ENCODE measurements at places on chromosomes 6 and 20.

- no peak for DNase-seq
Measured at GRCh38 chr6:153804755-153805330, 234.2 kb upstream of the OPRM1 start.

DNA sequence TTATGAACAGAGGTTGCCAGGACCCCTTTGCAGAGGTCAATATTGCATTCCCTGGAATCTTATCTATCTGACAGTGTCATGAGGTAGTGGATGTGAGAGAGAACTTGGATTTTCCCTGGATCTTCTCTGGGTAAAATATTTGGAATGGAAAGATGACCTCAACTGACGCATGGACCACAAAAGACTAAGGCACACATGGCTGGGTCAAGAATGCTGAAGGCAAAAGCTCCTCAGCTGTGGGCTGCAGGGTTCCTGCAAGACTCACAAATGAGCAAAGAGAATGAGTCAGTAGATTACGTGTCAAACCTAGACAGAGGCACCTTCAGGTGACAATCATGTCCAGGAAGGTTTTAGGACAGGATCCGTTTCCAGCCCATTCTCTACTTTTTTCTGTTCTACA is 484.0 kb downstream of the C6orf118 start:
- no peak for DNase-seq

GRCh38 chr6:166952567-166953486 is 3.5 kb downstream of the RNASET2 start:
- no peak for DNase-seq

DNA sequence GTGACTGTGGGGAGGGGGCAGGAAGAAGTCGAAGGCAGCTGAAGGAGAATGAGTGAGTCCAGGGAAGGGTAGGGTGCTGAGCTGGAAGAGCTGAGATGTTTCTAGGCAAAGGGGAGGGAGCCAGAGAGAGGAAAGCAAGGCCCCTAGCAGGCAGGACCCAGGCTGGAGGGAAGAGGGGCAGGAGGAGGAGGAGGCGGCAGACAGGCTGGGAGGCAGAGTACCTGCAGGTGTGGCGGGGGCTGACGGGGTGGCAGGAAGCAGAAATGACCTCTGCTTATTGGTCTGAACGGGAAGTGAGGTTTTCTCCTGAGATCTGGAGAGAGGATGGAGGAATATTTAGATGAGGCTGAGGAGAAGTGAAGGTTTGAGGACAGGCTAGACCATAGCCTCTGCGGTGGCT is 10.7 kb upstream of the EMILIN3 start:
- no peak for DNase-seq

DNA sequence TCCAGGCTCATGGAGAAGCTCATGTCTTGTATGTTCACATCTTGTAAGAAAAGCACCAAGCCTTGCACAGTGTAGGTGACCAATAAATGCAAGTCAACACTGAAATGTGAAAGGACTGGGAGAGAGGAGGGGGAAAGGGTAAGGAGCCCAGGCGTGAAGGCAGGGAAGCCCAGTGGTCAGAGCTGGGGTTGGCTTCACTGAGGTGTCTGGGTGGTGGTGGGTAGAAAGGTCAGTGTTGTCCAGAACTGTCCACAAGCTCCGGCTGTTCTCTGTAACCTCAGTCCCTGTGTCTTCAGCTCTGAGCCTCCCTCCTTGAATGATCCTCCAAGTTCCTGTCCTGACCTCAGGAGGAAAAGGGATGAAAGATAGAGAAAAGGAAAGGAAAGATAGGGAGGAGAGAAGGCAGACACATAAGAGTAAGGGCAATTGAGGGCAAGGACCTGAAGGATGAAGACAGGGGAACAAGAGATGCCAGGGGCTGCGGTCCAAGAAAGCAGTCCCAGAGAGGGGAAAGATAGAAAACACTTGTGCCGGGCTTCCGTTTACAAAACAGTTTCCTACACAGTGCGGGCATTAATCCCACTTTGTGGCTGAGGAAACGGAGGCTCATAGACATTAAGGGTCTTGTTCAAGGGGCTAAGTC is 2.4 kb upstream of the TNXB start:
- DNase-seq, result no peak

DNA sequence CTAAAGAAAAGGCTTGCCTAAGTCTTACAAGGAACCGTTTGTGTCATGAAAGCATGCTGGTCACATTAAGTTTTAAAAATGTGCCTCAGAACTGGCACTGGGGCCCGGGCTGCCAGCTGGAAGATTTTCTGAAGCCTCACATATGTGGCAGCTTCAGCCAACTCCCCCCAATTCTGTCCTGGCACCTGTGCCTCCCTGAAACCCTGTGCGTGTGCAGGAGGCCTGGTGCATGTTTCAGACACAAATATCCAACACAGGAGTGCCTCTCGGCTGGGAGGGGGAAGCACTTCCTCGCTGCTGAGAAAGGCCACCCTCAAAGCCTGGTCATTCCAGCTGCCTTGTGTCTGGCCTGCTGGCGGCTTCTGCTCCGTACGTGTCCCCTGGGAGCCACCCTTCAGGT is 188.5 kb upstream of the SNX9 start:
- DNase-seq, result no peak

DNA sequence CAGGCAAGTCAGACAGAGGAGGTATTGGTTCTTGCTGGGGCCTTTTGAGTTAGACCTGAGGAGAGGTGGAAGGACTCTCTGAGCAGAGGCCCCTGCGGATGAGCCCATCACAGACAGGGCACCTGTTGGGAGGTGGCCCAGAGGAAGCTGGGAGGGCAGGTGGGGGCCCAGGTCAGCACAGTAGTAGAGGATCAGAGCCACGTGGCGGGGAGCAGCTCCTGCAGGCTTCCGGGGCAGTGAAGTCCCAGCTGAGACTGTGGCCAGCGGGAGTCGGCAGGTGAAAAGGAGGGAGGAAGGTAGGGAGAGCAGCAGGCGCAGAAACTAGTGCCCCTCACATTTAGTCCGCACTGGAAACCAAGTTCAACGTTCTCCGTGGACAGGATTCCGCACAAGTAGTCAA is 61.8 kb downstream of the RSPH3 start:
- DNase-seq, result no peak

GRCh38 chr6:148423601-148424270 is 81.1 kb downstream of the SASH1 start:
- DNase-seq, result no peak

GRCh38 chr6:15672818-15673217 is 10.0 kb upstream of the DTNBP1 start:
- no peak for DNase-seq

GRCh38 chr20:37977338-37977737 is 55.9 kb downstream of the TTI1 start:
- DNase-seq, result no peak

DNA sequence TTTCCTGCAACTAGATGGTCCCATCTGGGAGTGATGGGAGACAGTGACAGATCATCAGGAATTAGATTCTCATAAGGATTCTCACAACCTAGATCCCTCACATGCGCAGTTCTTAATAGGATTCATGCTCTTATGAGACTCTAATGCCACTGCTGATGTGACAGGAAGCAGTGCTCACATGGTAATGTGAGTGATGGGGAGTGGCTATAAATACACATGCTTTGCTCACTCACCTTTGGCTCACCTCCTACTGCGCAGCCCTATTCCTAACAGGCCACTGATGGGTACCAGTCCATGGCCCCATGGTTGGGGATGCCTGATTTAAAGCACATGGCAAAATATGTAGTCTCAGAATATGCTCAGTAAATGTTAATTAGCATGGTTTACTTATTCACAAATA is 80.6 kb upstream of the MBOAT1 start:
- DNase-seq, result no peak

- no peak for DNase-seq
Measured at GRCh38 chr20:10307359-10307735, 88.7 kb downstream of the SNAP25 start.

GRCh38 chr6:72784581-72784980 is 162.7 kb downstream of the KCNQ5 start:
- no peak for DNase-seq

DNA sequence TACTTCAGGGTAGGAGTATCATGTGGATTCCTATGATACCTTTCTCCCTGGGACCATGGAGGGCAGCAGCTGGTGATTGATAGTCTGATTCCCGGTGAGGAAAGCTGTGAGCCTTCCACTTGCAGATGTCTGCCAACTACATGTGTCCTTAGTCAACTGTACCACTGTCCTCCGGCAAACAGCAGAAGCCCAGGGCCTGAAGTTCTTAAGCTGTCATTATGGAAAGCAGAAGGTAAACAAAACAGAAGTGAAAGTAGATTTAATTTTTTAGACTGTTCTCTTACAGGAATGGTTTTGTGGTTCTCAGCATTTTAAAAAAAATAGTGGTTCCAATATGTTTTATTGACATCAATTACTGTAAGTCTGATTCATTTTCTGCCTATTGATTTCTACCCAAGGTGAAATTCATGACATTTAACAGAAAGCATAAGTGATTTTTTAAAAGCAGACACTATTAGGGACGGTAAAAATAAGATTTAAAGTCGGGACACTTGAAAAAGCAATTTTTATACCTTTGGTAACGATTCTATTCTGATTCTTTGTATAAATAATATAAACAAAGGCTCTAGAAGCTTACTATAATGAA is 36.6 kb downstream of the PTPN1 start:
- DNase-seq, result no peak

GRCh38 chr20:36677422-36677771 is 31.4 kb upstream of the SLA2 start:
- DNase-seq, result no peak

- DNase-seq, result no peak
Measured at GRCh38 chr6:5081955-5082354, 3.2 kb upstream of the PPP1R3G start.

Measured in GF-D8 (cell line).